Non-pigmented ciliary epithelial cell (primary cell): ENCODE measurements at places on chromosomes 3 and 15.

DNA sequence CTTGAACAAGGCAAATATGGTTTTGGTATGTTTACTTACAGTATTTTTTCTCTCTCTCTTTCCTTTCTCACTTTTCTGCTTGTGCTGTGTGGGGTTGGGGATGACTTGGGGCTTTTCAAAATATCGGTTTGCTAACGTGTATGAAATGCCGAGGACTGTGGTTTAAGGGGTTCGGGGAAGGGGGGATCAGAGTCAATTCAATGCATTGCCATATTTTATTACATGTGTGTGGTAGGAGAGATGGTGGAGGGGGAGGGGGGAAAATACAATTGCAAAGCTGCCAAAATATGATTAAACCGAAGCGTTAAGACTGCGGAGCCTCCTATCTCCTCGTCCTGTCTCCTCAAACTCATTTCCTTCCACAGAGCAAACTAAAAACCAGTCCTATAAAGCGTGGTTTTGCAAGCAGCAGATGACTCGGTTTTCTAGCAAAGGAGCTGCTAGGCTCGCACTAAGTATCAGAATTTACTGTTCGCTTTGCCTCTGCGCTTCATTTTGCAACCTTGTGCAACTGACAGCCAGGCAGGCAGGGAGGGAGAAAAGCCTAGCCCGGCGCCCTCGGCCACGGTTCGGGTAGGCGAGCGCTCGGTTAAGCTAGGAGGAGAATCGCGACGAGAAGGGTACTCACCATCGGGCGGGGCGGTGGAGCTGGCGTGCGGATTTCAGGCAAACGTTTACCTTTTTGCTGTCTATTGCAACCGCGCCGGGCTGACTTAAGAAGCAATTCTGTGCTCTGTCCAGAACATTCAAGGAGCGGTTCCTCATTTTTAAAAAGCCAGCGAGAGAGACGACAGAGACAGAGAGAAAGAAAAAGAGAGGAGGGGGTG lies 4.0 kb upstream of the NR2F2 start:
- no peak for DNase-seq

DNA sequence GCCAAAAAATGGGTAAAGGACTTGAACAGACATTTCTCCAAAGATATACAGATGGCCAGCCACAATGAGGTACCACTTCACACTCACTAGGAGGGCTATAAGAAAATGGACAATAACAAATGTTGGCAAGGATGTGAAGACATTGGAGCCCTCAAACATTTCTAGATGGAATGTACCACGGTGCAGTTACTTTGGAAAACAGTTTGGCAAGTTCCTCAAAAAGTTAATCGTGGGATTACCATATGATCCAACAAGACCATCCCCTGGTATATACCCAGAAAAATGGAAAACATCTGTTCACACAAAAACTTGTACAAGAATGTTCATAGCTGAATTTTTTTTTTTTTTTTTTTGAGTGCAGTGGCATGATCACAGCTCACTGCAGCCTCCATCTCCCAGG lies 15.9 kb upstream of the HRH1 start:
- DNase-seq: no peak

GRCh38 chr3:189630767-189631372 lies 319 bp upstream of the TP63 start:
- no peak for DNase-seq

DNA sequence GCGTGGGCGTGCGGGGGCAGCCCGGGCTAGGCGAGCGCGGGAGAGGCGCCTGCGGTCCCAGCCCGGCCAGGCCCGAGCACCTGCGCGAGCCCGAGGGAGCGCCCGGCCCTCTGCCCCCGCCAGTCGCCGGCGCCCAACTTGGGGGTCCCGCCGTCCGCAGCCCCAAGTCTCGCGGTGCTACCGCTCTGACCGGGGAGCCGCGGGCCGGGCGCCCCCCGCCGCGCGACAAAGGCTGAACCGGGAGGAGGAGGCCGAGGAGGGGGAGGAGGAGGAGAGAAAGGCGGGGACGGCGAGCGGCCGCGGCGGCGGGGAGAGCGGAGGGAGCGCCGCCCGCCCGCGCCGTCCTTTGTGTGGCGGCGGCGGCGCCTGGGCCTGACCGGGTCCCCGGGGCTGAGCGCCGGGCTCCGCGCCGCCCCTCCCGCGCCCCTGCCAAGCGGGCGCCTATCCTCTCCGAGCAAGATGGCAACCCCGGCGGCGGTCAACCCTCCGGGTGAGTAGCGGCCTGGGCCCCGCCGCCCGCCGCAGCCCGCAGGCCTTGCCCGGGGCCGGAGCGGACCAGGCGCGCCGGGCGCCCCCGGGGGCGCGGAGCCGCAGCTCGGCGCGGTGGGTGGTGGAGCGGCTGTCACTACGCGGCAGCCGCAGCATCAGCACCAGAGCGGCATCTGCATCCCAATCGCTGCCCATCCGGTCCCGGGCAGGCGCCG lies at the start of gene ARNT2:
Gene ARNT2 (plus strand): TSS at position 326 of the 704 bp plus-strand sequence. CDS start 134 bp downstream, at position 460.
- DNase-seq: no peak

DNA sequence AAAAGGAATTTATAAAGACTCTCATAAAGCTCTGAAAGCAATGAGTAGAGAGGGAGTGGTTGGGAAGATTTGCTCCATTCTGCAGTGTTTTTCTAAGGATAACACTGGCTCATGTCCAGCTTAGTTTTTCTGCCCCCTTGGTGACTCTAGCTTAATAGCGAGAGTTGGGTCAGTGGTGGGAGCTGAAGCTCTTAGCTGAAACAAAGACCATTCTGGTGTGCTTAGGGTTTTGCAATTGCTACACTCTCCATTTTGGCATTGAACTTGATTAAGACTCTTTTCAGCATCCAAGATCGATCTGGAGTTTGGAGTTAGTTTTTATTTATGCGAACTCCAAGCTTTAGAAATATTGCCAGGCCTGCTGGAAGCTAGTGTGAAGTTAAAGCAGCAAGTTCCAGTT lies 98.0 kb downstream of the ATG7 start:
- DNase-seq: no peak

- DNase-seq: no peak
These were observed 42.2 kb downstream of the MUC4 start for GRCh38 chr3:195769551-195769950.

- no peak for DNase-seq
These were observed 13.4 kb downstream of the ARIH2 start for GRCh38 chr3:48931944-48932580.

GRCh38 chr15:60328852-60329443 lies 68.8 kb downstream of the ANXA2 start:
- no peak for DNase-seq

GRCh38 chr3:49662720-49663413 lies 11.3 kb upstream of the APEH start:
- no peak for DNase-seq

DNA sequence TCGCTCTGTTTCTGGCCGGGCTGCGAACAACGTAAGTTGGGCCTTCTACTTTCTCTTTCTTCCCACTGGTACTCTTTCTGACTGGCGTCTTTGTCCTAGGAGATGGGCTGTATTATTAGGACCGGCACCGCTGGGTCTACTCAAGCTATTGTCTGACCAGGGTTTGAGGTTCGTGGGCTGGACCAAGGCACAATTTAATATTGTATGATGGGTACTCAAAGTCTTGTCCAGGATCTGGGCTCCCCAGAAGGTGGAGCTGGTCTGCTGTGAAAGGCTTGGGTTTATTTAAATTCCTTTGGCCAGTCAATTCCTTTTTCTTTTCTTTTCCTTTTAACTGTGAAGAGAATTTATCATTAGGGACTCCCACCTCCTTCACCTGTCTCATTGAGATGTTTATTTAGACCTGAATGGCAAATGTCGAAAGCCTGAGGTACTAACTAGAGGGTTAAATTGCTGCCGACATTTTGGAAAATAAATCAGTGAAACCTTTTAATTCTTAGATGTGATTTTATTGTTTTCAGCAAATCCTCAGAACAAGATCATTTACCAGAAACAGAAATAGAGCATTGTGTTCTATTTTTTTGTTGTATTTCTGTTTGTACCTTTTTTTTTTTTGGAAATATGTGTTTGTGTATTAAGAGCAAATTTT lies 410 bp downstream of the LRRC49 start:
- no peak for DNase-seq

- DNase-seq: no peak
These were observed 1445.6 kb downstream of the SI start for GRCh38 chr3:163632722-163633121.

GRCh38 chr3:197541756-197542539 lies 13.8 kb downstream of the BDH1 start:
- DNase-seq: peak; percentile 14
